NCI-H1436 treated with DMSO at 0.1 percent for 48 hours (cell line): ENCODE measurements at places on chromosomes 1 and 21.

DNA sequence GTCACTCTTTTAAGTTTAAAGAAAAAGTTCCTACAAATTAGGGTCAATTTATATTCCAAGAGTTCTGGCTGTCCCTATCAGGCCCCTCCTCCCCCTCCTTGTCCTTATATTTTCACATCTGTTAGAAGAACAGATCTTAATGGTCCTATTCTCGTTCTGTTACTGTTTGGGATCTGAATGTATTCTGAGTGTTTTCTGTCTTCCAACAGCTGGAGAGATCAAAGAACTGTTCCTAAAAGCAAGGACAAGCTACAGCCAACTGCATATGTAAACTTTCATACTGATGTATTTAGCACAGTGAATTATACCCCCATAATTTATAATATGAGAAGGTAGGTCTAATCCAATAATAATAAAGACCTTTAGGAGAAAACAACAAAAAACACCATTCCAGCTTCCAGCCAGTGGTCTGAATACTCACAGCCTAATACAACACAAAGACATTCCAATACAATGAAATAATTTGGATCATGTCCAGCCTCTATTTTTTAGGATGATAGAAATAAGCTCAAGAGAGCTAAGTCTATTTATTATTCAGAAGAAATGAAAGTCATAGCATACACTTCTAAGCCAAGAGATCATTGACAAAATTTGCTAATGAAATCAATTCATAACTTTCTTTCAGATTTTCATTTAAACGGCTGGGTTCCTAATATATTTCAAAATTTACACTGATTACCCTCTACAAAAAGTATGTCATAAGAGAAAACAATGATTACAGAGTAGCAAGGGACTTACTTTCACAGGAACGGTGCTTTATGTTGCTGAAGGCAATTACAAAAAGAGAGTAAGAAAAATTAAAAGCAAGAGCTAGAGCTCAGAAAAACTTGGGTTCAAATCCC, 25.3 kb downstream of the WLS start:
- no peak for DNase-seq

DNA sequence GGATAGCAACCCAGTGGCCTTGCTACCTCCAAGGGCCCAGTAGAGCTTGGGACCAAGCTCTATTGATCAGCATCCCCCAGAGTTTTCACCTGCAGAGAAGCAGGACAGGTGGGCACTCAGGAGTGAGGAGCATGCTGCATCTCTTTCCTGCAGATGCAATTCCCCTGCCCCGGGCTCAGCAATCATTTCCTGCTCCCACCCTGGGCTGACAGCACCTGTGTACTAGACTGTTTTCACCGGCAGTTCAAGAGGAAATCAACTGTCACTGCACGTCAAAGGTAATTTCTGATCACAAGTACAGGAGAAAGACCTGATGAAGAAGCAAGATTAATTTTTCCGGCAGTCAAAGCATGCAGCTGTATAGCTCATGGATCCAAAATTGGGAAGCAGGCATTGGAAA, 8.8 kb upstream of the NT5C1A start:
- no peak for DNase-seq

GRCh38 chr1:75630004-75630594, 19.2 kb upstream of the SLC44A5 start:
- DNase-seq = no peak

DNA sequence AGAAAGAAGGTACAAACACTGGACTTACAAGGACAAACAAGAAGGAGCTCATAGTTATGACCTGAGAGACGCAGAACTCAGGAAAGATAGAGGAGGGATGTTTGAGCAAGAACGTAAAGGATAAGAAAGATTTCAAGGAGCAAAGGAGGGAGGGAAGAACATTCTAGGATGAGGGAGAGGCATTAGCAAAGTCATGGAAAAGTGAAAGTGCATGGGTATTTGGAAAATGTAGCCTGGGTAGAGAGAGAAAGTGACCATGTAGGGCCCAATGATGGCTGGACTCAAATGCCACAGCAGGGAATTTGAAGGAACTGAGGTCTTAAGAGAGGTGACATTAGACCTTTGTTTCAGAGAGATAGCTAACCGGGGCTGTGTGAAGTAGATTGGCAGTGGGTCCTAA, 76.5 kb downstream of the SYT6 start:
- DNase-seq = no peak

GRCh38 chr1:192749349-192749748, 59.5 kb upstream of the RGS2 start:
- DNase-seq = no peak

GRCh38 chr1:44424747-44425146, 19.7 kb downstream of the RNF220 start:
- no peak for DNase-seq

DNA sequence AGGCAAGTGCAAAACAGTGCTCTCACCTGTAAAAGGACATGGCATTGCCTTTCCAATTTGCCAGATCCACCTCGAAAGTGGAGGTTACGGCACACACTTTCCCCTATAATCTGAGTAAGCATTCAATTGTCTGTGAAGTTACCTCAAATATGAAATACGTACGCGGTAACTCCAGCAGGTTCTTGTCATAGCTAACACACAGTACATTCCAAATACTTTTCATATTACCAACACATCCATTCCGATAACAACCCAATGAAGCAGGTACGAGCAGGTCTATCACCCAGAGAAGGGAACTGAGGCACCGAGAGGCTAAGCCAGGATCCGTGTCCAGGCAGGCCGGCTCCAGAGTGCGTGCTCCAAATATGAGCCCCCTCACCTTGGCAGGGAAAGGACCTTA, 46.8 kb upstream of the LPAR3 start:
- DNase-seq = no peak

DNA sequence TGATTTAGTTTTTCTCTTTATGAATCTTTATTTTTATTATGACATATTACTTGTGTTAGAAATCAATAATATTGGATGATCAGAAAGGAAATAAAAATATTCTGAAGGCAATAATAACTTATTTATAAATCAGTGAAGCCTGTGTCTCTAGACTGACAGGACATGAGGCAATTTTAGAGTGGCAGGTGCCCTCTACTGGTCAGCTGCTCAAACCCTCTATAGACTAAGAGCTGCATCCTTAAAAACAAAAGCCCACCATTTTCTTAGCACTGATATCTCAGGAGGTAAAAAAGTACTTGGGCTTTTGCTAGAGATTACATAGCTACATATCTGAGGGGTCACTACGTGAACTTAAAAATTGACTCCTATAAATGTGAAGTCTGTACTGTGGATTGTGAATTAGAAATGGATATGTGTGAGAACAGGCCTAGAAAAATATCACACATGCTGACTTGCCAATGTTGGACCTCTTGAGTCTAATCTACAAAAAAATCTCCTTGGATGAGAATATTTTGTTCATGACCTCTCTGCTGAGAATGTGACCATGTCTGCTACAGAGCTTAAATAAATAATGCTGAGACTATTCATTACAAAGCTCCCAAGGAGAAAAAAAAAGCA, 597.9 kb upstream of the ADAMTS5 start:
- DNase-seq = no peak

GRCh38 chr1:31761883-31762282, 2.3 kb downstream of the ADGRB2 start:
- DNase-seq = no peak

GRCh38 chr1:89578151-89578550, 53.5 kb downstream of the LRRC8B start:
- no peak for DNase-seq

- no peak for DNase-seq
These were observed 1145.6 kb downstream of the KCNT2 start for GRCh38 chr1:195462646-195463045.

DNA sequence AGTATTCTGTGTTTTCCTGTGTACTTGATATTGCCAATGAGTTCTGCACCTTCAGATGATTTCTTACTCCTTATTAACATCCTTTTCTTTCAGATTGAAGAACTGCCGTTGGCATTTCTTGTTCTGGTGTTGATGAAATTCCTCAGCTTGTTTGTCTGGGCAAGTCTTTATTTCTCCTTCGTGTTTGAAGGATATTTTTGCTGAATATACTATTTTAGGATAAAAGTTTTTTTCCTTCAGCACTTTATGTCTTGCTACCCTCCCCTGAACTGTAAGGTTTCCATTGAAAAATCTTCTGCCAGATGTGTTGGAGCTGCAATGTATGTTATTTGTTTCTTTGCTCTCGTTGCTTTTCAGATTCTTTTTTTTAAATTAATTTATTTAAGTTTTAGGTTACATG, 265.9 kb downstream of the HHAT start:
- no peak for DNase-seq

- DNase-seq = no peak
These were observed 112.1 kb downstream of the TNFSF18 start for GRCh38 chr1:172938681-172939080.

GRCh38 chr1:118563981-118564951, 379.2 kb upstream of the SPAG17 start:
- no peak for DNase-seq

- DNase-seq = no peak
These were observed 2.5 kb downstream of the FMN2 start for GRCh38 chr1:240094041-240094722.

DNA sequence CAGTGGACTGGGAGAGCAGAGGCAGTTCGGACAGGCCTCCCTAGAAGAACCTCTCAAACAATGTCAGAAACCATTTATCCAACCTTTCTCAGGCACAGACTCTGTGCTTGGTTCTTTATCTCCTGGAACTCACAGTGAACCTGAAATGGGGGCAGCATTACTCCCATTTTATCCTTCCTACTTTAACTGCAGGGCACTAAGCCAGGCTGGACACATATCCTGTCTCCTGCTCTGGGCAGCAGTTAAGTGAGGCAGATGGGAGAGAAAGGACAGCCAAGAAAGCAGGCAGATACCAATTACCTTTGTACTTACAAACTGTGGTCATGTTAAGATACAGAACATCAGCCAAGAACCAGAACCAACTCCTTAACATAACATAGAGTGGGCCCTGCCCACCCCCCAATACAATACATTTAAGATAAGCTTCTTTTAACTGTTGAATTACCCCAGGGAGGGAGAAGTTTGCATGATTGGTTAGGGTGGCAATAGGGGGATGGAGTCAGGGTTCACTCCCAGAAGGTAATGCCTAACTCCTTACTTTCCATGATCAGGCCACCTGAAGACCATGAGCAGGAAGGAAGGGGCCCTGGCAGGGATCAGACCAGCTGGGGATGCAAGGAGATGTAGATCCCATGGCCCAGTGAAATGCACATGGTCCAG, 10.9 kb downstream of the KDF1 start:
- no peak for DNase-seq

- no peak for DNase-seq
These were observed 55.2 kb downstream of the PUM1 start for GRCh38 chr1:31010086-31010989.

DNA sequence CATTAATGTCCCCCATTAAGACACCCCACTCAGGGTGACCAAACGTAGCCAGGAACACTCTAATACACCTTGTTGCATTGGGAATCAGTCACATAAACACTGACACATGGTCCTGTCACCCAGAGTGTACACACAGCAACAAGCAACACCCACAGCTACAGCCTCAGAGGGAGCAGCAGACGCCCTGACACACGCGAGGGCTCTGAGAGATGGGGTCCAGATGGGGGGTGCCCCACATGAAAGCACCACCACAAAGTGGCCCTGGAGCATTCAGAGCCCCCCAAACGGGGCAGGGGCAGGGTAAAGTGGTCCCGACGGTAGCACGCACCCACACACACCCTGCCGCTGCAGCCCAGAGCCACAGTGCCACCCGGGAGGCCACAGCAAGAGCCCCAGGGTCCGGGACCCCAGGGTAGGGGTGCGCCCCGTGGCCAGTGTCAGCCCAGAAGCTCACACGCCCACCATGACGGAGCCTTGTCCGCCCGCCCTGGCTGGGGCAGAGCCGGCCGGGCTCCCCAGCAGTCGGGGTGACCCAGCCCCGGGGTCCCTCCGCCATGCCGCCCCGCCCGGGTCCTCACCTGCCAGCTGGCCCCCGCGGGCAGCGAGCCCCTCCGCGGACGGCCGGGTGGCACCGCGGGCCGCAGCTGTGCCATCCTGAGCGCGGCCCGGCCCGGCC, 47.3 kb downstream of the RAP1GAP start:
- DNase-seq = no peak

DNA sequence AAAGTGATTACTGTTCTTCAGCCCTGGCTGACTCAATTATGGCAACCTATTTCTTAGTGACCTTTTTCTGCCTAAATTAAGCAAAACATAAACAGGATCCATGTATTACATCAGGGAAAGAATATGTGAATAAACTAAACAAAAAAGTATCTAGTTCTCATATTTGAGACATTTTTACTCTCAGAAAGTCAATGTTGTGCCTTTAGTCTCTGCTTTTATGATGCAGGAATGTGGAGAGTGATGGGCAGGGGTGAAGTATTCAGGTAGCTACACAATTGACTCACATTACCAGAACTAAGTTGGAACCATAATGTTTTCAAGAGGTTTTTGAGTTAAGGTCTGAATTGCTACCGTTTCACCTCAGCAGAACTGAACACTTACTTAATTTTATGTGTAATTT, 462.7 kb upstream of the CXADR start:
- no peak for DNase-seq

- DNase-seq = no peak
These were observed 848 bp upstream of the APOBEC4 start for GRCh38 chr1:183653876-183654451.

- DNase-seq = no peak
These were observed 32.2 kb upstream of the RPTN start for GRCh38 chr1:152191260-152191659.

GRCh38 chr1:168725831-168726230, 3.2 kb downstream of the DPT start:
- no peak for DNase-seq

GRCh38 chr1:165666152-165666825, 32.1 kb downstream of the ALDH9A1 start:
- DNase-seq = no peak

DNA sequence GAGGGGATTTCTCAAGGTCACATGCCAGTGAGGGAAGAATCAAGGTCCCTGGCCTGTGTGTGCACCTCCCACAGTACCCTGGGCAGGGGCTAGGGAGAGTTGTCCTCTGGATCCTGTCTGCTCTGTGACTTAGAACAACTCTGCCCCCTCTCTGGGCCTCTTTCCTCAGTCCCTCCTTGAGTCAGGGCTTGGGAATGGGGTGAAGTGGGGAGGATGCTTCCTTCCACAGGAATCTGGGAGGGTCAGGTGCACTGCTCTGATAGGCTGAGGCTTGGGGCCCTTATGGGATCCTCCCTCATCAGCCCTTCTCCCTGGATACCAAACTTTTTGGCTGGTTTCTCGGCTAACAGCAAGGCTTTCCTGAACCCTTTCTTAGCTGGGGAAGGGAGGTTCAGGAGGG, 2.5 kb downstream of the TRNP1 start:
- DNase-seq = no peak

- DNase-seq = no peak
These were observed 74.3 kb downstream of the LAMC1 start for GRCh38 chr1:183097438-183098051.
